ENCODE measurements at places on chromosomes 3 and 15. TPM values are rescaled to one million over a fixed set of nuclear protein-coding genes. Genes with fewer than 3 reads are reported as not detected.

DNA sequence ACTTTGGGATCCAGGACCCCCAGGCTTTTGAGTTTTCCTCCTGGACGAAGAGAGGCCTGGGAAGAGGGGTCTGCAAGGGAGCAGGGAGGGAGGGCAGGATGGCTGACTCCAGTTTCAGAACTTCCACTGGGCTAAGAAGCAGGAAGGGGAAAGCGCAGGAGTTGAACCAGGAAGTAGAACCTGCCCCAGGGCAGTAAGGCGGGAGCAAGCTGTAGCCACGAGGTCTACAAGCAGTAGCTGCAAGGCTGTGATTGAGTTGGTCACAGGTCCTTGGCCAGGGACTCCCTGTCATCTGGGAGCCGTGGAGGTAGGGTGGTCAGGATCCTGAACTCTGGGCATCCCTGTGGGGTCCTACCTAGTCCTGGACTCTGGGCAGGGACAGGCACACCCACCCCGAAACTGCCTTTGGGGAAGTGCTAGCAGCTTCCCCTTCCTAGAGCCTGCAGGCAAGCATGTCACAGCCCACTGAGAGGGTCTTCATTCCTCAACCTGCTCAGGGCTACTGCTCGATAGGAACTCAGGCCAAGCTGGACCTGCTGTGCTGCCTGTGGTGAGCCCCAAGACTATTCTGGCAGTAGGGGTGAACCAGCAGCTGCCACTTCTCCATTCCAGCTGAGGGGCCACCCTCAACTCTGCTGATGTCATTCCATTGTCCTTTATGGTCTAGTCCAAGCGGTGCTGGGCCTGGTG lies 5.8 kb upstream of the GNAI2 start:
- no peaks in the 10 kb centered on the region for H3K4me1 ChIP-seq
- no peaks in the 10 kb centered on the region for H3K36me3 ChIP-seq
- H3K4me3 ChIP-seq = no peak overlapping the region
- no peaks in the 10 kb centered on the region for H3K27me3 ChIP-seq
- DNase-seq = no peak

- no peak overlapping the region for H3K4me3 ChIP-seq
- no peaks in the 10 kb centered on the region for H3K36me3 ChIP-seq
- DNase-seq = no peak
- no peaks in the 10 kb centered on the region for H3K27me3 ChIP-seq
Measured at GRCh38 chr3:50632450-50632849, 15.5 kb downstream of the MAPKAPK3 start.

The IGF1R gene
- 77.1 TPM for total RNA-seq

The PCOLCE2 gene
- total RNA-seq = 14.6 TPM

The STRC gene
- not detected for total RNA-seq

The FBN1 gene
- total RNA-seq = 0.46 TPM
